Activated CD4-positive, alpha-beta T cell treated with anti-CD3 and anti-CD28 coated beads, Interleukin-2, amount 50 U/mL, for 24 hours (primary cell): ENCODE measurements at places on chromosomes 6 and 20.

DNA sequence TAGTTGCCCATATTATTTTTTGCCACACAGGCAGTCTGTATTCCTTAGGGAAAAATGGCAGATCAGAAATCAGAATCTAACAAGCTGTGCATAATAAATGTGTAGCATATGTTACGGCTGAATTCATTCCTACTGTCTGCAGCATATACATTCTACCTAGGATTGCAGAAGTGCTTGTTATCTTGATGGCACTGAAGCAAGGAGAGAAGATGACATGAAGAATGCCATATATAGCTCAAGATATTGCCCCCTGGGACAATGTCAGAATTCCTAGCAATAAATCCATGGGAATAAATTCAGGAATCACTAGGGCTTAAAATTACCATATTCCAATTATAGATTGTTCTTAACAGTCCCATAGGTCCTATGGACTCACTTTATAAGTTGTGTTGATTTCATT lies 293.0 kb upstream of the CNR1 start:
- no peak for DNase-seq

DNA sequence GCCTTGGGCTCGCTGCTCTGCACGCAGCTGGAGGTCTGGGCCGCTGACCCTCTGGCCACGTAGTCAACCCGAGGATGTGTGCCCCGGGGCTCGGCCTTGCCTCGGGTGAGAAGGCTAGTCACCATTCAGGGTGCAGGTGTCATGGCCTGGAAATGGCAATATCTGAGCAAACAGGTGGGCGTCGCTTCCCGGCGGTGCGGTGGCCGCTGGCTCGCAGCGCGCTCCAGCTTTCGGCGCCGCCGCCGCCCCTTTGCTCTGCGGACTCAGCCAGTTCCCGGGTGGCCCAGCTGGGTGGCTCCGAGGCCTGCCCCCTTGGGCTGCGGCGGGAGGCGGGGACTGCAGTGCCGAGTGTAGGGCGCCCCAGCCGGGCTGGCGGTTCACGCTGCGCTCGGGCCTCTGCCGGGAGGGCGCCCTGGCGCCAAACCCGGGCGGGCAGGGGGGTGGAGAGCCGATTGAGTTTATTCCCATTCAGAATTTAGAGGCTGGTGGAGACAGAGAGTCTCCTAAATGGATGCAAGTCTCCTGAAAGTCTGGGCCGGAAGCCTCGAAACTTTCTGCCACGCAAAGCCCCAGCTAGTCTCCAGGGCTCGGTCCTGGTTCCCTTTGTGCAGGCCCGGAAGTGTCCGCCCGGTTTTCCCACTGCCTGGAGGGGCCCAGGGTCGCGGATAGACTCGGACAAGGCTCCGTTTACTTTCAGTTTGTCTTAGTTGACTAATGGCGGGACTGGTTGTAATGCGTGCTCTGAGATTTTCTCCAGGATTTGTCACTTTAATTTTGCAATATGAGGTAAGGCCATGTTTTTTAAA lies 11.3 kb upstream of the TFAP2A start:
- no peak for DNase-seq

DNA sequence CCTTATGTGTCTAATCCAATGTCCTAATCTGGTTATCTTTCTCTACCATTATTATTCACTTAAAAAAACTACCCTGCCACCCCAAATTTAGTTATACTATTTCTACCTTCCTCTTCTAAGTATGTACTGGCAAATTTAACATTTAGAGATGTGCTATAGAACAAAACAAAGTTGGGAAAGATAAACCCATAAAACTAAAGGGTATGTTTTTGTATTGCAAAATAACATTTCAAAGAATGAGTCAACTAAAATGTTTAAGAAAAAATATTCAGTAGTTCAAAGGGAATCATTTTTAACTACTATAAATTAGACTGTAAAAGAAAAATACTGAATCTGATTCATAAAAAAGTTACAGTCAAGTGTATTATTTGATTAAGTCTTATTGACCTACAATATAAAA lies 103.0 kb downstream of the LMBRD1 start:
- DNase-seq, result no peak

- DNase-seq, result no peak
Observed at GRCh38 chr6:9527679-9528286, 887.1 kb downstream of the TFAP2A start.

- no peak for DNase-seq
Observed at GRCh38 chr20:62042025-62042820, 23.5 kb downstream of the TAF4 start.
